ENCODE measurements at places on chromosomes 11 and 22.

- peak; percentile 35 for DNase-seq
Measured at GRCh38 chr11:70176940-70177689, 26.0 kb upstream of the FADD start.

GRCh38 chr11:47215366-47215910 is 664 bp downstream of the DDB2 start:
- peak; percentile 49 for DNase-seq

- no peak for DNase-seq
Measured at GRCh38 chr22:45537734-45538181, 35.1 kb downstream of the FBLN1 start.

DNA sequence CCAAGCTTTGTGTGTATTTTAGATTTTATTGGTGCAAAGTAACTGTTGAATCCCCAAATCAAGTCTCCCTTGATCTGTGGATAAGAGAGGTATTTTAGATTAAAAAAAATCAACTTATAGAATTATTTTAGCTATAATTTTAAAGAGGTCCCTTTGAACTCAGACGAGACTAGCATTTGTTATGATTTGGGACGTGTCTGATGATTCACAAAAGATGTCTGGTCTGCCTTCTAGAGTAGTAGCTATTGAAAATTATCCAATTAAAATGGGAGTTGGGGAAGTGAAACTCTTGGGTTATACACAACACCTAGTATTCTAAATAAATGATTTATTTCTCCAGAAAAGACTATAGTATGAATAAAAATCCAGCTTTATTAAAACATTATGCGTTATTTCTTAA is 227.9 kb upstream of the GRIA4 start:
- no peak for DNase-seq

GRCh38 chr11:122108192-122108799 is 7.7 kb downstream of the BLID start:
- DNase-seq, result no peak

GRCh38 chr11:2325123-2325522 is 23.3 kb downstream of the TSPAN32 start:
- DNase-seq, result no peak

DNA sequence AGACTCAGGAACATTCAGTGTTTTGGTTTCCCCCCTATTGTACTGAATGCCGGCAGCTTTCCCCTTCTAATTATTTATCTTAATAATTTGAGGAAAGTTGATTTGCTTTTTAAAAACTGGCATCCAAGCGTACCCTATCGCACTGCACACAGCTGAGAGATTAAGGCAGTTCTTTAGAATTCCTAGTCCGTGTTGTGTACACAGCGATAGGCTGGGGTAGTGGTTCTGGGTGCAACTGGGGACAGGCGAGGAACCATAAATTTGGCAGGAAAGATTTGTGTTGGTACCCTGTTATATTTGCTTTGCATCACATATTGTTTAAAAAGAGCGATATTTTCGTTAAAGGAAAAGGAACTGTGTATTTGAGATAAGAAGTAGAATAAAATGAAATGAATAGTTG is 39.2 kb downstream of the PTPRJ start:
- DNase-seq, result no peak

DNA sequence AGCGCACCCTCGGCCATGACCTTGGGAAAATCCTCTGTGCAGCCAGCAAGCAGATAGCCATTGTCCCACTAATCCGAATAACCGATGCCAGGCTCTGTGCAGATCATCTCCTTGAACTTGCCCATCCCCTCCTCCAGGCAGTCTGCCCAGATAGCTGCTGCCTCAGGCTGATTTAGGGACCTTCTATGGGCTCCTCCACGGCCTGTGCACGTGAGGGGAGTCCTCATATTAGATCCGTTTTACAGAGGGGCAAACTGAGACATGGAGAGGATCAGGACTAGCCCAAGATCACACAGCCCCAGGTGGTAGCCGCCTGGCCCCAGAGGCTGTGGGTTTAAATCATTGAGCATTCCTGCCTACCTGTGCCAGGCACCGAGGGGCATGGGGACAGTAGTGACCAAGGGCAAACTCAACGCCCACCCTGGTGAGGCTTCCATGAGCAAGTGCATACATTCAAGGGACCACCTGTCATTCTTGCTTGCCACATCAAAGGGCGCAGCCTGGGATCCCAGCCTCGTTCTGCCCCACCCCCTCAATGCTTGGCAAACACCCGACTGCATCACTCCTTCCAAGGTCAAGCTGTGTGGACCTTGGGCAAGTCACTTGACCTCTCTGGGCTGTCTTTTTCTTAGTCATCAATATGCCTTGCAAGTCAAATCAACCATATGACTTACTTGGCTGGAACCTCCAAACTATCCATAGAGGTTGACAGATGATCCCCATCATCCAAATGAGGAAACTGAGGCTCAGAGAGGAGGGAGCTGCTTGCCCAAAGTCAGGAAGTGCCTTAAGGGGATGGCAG is 131.6 kb downstream of the MN1 start:
- DNase-seq, result no peak

GRCh38 chr11:59545179-59546020 is 34.1 kb downstream of the OR4D9 start:
- DNase-seq, result no peak

DNA sequence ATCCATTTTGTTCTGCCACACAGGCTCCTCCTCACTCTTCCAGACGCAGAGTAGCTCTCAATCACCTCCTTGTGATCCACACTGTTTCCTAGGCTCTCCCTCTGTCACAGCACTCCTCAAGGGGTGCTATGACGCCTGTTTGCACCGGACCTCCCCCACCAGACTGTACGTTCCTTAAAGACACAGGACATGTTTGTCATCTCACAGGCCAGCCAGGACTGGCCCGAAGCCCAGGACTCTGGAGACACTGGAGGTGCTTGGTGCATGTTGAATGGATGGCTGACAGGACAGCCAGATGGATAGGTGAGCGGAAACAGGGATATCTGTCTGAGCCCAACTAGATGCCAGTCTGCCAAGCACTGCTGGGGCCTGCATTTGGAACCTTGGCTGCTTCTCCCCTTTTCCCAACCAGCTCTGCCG is 13.6 kb downstream of the PLA2G6 start:
- DNase-seq, result no peak

GRCh38 chr22:48432781-48433518 is 1394.7 kb downstream of the BRD1 start:
- DNase-seq, result no peak

GRCh38 chr11:48093795-48094642 is 113.7 kb downstream of the PTPRJ start:
- DNase-seq, result peak; percentile 20

- no peak for DNase-seq
Measured at GRCh38 chr11:61911128-61911700, 6.2 kb downstream of the RAB3IL1 start.

DNA sequence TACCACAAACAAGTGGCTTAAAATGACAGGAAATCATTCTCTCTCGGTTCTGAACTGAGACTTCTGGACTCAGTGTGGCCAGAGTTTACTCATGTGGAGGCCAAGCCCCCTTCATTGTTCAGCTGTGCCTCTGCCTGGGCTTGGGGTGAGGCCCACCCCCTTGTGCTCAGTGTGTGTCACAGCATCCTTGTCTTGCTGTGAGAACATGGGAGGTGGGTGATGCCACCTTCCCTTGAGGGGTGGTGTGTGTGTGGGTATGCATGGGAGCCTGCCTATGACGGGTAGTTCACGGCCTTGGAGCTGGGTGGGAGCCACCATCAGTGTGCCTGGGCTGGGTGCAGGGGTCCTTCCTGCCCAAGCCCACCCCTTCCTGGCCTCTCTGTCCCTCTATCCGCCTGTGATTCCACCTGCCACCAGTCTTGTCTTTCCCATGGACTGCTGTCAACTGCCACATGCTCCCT is 101.7 kb downstream of the MORC2 start:
- no peak for DNase-seq

DNA sequence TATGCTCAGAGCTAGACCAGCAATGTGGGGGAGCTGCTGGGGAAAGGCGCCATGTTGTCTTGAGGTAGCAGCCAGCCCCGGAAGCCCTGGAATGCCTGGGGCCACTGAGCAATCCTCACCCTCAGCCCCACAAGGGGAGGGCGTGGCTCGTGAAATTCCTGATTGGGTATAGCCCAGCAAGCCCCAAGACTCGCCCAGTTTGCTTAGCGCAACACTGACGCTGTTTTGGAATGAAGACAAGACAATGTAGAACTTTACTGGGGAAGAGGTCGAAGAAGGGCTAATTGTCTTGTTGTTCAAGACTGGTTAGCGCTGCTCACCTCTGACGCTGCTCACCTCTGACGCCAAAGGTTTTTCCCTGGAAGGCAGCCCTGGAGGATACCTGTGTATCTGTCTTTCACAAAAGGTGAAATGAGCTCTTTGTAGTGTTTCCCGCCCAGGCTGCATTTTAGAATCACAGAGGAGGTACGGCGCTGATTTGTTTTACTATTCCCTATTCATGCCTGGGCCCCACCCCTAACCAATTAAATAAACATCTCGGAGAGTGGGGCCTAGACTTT is 47.6 kb downstream of the ST3GAL4 start:
- DNase-seq, result no peak

DNA sequence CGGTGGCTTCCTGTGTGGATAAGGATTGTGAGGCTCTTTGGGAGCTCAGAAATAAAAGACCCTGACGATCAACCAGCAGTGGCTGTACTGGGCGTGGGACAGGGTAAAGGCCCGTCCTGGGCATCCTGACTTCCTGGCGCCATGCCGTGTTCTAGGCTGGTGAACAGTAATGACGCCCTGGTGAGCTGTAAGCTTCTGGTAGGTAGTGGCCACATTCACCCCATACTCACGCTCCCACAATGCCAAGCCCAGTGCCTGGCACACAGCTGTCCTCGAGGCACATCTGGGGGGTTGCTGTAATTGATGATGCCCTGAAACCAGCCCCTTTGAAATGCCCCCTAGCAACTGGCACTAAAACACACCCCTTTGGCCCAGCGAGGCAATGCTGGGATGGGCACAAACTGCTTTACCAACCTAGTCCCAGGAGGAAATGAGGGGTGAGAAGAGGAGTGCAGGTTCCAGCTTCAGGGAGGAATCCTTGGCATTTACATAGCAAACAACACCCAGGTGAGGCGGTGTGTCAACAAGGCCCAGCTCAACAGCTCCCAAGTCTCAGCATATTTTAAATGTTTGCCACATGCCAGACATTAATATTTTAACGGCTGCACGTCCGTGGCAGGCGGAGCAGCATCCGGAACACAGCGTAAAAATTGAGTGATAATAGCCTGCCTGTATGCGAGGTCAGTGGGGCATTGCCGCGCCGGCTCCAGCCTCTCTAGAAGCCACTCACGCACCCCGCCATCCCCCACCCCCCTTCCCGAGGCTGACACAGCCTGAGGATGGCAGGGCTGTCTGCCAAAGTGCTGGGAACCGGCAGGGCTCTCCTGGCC is 79.3 kb downstream of the DSCAML1 start:
- DNase-seq, result no peak

DNA sequence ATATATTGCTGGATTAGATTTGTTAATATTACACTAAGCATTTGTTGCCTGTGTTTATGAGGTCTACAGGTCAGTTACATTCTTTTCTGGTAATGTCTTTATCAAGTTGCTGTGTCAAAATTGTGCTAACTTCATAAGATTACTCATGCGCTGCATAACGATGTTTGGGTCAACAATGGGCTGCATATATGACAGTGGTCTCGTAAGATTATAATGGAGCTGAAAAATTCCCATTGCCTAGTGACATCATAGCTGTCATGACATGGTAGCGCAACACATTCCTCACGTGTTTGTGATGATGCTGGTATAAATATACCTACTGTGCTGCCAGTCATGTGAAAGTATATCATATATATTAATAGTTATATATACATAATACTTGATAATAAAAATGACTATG is 34.2 kb downstream of the POLD3 start:
- DNase-seq, result no peak

GRCh38 chr11:70573701-70574151 is 175.4 kb downstream of the CTTN start:
- no peak for DNase-seq

DNA sequence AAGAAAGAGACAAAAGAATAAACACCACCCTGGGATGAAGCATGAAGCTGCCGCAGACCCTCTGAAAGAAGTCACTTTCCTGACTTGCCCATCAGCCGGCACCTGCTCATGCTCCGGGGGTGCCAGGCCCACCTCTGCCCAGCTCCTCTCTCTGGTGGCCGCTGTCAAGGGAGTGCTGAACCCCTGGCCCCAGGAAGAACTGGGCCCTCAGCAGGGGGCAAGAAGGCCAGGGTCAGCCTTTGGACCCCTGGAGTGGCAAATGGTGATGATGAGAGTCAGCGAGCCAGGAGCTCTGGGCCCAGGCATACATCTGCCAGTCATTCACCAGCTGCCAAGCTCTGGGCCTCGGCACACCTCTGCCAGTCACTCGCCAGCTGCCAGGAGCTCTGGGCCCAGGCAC is 17.4 kb downstream of the TTLL8 start:
- DNase-seq, result no peak

- DNase-seq, result no peak
Measured at GRCh38 chr11:107453594-107454286, 3.9 kb downstream of the CWF19L2 start.

GRCh38 chr11:133949129-133949528 is 7.6 kb downstream of the IGSF9B start:
- no peak for DNase-seq

DNA sequence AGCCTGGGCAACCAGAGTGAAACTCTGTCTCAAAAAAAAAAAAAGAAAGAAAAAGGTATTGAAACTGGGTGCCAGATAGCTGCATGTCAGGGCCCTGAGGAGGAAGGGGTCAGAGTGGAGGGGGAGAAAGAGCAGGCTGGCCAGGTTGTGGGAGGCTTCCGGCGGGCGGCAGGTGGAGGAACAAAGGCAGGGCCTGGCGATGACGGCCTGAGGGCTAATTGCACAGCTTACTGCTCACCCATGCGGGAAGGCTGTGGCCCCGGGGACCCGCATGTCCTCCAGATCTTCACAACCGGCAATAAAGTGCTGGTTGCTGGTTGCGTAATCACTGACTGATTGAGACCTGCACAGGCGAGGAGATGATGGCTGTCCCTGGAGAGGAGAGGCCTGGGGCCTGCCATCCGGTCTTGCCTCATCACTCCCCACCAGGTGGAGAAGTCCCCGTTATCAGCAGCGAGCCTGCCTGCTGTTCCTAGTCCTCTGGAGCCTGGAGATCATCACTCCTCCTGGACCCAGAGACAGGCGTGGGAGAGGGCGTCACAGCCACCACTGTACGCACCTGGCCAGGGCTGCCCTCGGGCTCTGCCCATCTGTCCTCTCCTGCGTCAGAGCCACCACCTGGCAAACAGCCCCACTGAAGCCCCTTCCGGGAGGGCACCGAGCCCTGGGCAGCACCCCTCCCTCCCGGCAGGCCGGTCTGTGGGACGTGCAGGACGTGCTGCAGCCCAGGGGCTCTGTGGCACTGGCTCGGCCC is 18.7 kb downstream of the H19 start:
- no peak for DNase-seq

DNA sequence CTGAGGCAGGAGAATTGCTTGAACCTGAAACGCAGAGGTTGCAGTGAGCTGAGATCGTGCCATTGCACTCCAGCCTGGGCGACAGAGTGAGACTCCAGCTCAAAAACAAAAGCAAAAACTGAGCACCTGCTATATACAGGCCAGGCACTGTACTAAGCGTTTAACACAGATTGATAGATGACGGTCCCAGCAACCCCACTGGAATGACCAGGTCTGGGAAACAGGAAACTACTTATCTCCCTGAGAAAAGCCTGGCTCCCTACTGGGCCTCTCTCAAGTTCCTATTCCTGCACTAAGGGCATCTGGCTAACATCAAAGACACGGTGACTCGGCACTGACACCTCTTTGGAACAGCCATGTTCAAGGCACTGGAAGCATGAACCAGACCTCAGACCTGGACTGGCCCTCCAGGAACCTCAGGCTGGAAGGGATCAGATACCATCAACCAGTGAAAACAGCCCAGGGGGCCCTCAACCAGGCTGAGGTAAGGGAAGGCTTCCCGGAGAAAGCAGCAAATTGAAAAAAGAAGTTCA is 16.6 kb downstream of the ARAP1 start:
- no peak for DNase-seq

GRCh38 chr11:20368438-20368837 is 4.9 kb downstream of the HTATIP2 start:
- no peak for DNase-seq
